Activated CD4-positive, alpha-beta memory T cell treated with anti-CD3 and anti-CD28 coated beads for 36 hours (primary cell): ENCODE measurements at places on chromosomes 6 and 20. TPM values are rescaled to one million over a fixed set of nuclear protein-coding genes. Genes with fewer than 3 reads are reported as not detected.

DNA sequence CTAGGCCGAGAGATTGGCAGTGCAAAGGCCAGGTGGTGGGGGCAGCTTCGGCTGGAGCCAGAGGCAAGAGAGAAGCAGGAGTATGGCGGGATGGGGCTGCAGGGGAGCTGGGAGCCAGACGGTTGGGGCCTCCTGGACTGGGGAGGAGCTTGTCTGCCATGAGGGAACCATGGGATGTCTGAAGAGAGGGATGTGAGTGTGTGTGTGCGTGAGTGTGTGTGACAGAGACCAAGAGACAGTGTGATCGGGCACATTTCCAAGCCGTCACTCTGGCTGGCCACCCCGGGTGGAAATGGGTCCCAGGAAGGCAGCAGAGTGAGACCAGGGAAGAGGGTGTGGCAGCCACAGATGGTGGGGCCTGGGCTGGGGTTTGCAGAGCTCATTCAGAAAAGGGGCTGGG, 13.8 kb downstream of the PHACTR3 start:
- DNase-seq, result no peak

DNA sequence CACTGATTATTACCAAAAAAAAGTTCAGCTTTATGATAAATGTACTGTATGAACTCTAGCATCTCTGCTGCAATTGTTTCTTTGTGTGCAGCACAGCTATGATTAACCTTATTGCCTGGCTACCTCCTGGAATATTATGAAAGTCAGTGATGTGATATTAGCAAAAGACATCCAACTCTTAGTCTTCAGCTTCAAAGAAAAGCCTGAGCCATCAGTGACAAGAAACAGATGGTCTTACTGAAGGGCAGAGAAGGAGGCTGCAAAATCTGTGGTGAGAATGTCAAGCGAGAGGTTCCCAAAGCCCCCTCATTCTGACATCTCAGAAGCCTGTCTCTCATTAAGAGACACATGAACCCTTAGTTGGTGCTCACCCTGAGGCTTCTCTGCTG, 89.4 kb upstream of the TNFAIP3 start:
- DNase-seq, result no peak

- no peak for DNase-seq
These were observed 3.5 kb downstream of the DLGAP4 start for GRCh38 chr20:36309643-36310042.

GRM1 gene
- total RNA-seq, result not detected
